Tibial nerve (tissue), 4 donors: ENCODE measurements at places on chromosomes 2 and 18. TPM values are rescaled to one million over a fixed set of nuclear protein-coding genes. Genes with fewer than 3 reads are reported as not detected.

Gene LYPD1
- 7.5 TPM for total RNA-seq

Gene ASNSD1
- total RNA-seq = 42.6 TPM

- no peaks in the 10 kb centered on the region for H3K27me3 ChIP-seq
- no peaks in the 10 kb centered on the region for H3K4me1 ChIP-seq
- no peaks in the 10 kb centered on the region for H3K36me3 ChIP-seq
- DNase-seq = no peak
Measured at GRCh38 chr2:237682856-237683670, 55.7 kb downstream of the LRRFIP1 start.

DNA sequence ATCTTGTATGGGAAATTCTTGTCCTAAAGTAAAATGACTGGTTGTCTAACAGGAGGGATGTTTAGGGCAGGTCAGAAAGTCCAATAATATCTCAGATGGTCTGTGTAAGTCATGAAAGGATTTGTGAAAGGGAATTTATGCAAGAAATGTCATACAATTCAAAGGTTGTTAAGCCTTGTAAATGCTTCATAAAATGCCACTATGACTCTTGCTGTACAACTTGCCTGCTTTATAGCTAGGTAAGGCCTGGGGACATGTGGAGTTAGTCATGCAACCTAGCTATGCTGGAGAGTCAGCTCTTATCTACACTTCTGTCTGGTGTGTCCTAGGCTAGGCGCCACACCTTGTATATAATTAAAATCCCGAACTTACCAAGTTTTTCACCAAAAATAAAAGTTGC lies 36.9 kb upstream of the VWA3B start:
- H3K36me3 ChIP-seq = no peaks in the 10 kb centered on the region
- no peaks in the 10 kb centered on the region for H3K27me3 ChIP-seq
- H3K4me1 ChIP-seq = no peaks in the 10 kb centered on the region
- DNase-seq = no peak
- H3K27ac ChIP-seq = no peak overlapping the region

- no peak for DNase-seq
- H3K36me3 ChIP-seq = no peaks in the 10 kb centered on the region
Measured at GRCh38 chr2:211846036-211846400, 692.6 kb downstream of the ERBB4 start.

DNA sequence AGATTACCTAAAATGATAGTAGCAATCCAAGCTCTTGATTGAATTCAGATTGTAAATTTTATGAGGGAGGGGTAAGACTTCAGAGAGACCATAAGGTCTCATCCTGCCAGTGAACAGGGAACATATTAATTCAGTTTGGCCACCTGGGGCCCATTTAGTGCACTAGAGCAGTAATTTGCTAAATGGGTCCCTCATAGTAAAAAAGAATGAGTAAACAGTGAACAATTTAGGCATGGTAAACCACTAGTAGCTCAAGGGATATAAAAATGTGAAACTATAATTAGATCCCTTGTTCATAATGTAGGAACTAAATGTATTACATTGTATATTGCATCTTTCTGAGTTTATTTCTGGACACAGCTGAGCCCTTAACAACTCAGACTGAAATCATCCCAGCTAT lies 4.9 kb upstream of the PHLPP1 start:
- H3K27ac ChIP-seq = no peak overlapping the region
- H3K27me3 ChIP-seq = no peaks in the 10 kb centered on the region
- no peak overlapping the region for H3K4me3 ChIP-seq

DNA sequence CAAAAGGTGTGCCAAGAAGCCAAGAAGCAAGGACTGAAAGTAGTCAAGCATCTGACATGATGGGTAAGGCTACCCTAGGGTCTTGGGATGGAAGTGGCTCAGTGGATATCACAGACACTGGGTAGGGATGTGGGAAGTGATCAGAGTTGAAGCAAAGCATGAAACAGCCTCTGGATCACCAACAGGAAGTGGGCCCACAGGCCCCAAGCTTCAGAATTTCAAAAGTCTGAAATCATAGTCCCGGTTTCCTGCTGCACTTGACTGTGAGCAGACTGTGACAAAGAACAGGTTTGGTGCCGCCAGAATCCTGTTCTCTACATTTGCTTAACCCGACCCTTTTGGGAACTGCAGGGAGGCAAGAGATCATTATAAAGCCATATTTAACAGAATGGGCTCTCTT lies 57.4 kb downstream of the SP100 start:
- no peaks in the 10 kb centered on the region for H3K27me3 ChIP-seq
- H3K4me1 ChIP-seq = no peaks in the 10 kb centered on the region
- H3K36me3 ChIP-seq = peaks cover 6% of the 10 kb centered on the region
- no peak overlapping the region for H3K27ac ChIP-seq

DNA sequence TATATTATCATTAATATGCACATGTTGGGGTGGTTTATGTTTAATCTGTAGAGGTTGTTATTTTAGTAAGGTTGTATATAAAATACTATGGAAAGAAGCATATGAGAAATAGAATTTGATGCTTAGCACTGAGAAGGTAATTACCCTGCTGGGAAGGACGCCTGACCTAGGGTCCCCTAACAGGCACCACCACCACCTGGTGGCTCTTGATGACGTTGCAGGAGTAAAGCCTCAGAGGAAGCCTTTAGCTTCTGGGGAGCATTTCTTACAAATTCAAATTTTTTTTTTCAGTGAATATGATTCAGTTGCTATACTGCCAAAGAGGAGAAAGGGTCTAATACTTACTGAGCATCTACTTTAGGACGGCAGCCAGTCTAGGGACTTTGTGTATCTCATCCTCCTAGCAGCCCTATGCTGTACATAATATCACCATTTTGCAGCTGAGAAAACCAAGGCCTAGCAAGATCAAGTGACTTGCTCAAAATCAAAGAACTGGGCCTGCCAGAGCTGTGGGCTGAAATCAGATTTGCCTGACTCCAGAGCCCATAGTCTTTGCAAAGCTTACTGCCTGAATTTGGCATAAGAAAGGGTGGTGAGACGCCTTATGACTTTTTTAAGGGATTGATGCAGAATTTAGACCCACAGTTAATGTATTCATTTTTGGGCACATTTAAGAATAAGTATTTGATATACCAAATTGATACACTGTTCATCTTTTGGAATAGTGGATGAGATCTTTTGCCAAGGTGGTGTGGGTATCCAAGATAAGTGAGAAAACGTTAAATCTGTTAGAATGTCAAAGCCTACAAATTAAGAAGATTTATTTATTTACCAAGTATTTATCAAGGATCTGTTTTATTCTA lies 78.8 kb upstream of the GAREM1 start:
- H3K4me1 ChIP-seq = no peaks in the 10 kb centered on the region
- H3K27me3 ChIP-seq = no peaks in the 10 kb centered on the region
- DNase-seq = no peak
- no peaks in the 10 kb centered on the region for H3K36me3 ChIP-seq

DNA sequence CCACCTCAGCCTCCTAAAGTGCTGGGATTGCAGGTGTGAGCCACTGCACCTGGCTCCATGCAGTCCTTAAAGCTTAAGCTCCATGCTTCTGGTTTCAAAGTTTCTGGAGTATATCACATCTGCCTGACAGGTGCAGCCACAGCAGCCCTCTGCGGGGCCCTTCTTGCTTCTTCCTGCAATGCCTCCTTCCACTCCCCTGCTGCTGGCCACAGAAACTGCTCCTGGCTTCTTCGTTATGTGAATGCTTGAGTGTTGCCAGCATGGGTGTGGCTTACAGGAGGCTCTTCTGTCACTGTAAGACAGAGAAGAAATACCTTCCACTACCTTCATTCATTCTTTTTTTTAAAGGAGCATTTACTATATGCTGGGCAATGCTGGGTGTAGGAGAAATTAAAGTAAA lies 10.1 kb upstream of the CCBE1 start:
- H3K27ac ChIP-seq = no peak overlapping the region
- no peak for DNase-seq
- no peaks in the 10 kb centered on the region for H3K27me3 ChIP-seq
- H3K36me3 ChIP-seq = no peaks in the 10 kb centered on the region
- H3K4me3 ChIP-seq = no peak overlapping the region

GRCh38 chr18:64017870-64018269 lies 48.0 kb downstream of the SERPINB8 start:
- no peak overlapping the region for H3K4me3 ChIP-seq
- no peaks in the 10 kb centered on the region for H3K36me3 ChIP-seq
- no peak overlapping the region for H3K27ac ChIP-seq
- no peaks in the 10 kb centered on the region for H3K27me3 ChIP-seq
- no peak for DNase-seq
- H3K4me1 ChIP-seq = no peaks in the 10 kb centered on the region

- no peak for DNase-seq
- no peaks in the 10 kb centered on the region for H3K27me3 ChIP-seq
- H3K36me3 ChIP-seq = no peaks in the 10 kb centered on the region
- H3K4me1 ChIP-seq = no peaks in the 10 kb centered on the region
- no peak overlapping the region for H3K4me3 ChIP-seq
Measured at GRCh38 chr2:20542746-20543468, 96.0 kb downstream of the RHOB start.

DNA sequence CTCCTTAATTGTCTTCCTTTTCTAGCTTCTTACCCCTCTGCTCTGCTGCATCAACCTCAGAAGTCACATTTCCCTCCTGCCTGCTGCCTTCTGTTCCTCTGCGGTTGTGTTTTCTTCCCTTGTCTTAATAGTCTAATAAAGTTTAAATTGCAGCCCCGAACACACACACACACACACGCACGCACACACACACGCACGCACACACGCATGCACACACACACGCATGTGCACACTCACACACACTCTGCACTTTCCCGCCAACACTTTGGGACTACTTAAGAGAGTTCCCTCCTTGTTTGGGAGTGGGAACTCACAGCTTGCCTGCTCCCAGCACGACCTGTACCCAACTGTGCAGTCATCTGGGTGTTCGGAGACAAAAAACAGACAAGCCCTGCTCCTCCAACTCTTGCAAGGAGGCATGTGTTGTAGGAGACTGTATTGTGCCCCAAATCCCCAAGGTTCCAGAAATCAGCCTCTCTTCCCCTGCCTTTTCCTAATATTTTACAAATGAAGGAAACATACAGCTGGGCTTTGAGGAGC lies 99.1 kb downstream of the SETBP1 start:
- H3K36me3 ChIP-seq = no peaks in the 10 kb centered on the region
- no peaks in the 10 kb centered on the region for H3K27me3 ChIP-seq
- no peak overlapping the region for H3K4me3 ChIP-seq

GRCh38 chr2:119760237-119760955 lies 674 bp downstream of the PTPN4 start:
- peak overlapping the region; percentile 92 for H3K27ac ChIP-seq
- H3K4me3 ChIP-seq = peak overlapping the region; percentile 92
- no peaks in the 10 kb centered on the region for H3K36me3 ChIP-seq
- peaks cover 41% of the 10 kb centered on the region for H3K4me1 ChIP-seq
- H3K27me3 ChIP-seq = no peaks in the 10 kb centered on the region

DNA sequence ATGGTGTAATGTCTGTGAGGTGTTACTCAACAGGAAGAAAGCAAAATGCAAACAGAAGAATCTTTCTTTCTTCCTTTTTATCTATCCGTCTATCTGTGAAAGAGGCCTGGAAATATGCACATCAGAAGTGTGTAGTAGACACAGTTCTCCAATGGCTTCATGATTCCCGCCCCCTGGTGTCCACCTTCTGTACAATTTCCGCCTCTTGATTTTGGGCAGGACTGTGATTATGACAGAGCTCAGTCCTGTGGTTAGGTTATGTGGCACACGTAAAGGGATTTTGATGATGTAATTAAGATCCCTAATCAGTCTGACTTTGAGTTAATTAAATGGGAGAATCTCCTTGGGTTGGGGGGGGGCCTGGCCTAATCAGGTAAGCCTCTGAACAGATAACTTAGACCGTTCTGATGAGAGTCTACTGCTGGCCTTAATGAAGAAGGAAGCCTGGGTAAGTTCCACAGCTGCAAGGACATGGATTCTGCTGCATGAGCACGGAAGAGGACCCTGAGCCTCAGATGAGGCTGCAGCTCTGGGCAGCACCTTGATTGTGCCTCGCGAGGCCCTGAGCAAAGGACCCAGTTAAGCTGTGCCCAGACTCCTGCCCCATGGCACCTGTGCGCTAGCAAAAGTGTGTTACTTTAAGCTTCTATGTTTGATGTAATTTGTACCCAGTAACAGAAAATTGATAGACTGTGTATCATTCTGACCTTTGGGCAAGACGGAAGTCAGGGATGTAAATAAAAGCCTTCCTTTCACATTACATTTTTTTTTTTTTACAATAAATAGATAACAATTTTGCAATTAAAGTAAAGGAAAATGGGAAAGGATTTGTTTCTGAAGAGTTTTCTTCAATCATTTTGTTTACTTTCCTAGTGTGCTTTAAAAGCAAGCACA lies 11.3 kb upstream of the KCNF1 start:
- no peaks in the 10 kb centered on the region for H3K4me1 ChIP-seq
- no peaks in the 10 kb centered on the region for H3K27me3 ChIP-seq
- H3K4me3 ChIP-seq = no peak overlapping the region

GRCh38 chr2:223997938-223998337 lies 40.7 kb downstream of the MRPL44 start:
- no peaks in the 10 kb centered on the region for H3K27me3 ChIP-seq
- H3K4me1 ChIP-seq = no peaks in the 10 kb centered on the region
- peaks cover 20% of the 10 kb centered on the region for H3K36me3 ChIP-seq
- H3K27ac ChIP-seq = no peak overlapping the region
- DNase-seq = no peak

DNA sequence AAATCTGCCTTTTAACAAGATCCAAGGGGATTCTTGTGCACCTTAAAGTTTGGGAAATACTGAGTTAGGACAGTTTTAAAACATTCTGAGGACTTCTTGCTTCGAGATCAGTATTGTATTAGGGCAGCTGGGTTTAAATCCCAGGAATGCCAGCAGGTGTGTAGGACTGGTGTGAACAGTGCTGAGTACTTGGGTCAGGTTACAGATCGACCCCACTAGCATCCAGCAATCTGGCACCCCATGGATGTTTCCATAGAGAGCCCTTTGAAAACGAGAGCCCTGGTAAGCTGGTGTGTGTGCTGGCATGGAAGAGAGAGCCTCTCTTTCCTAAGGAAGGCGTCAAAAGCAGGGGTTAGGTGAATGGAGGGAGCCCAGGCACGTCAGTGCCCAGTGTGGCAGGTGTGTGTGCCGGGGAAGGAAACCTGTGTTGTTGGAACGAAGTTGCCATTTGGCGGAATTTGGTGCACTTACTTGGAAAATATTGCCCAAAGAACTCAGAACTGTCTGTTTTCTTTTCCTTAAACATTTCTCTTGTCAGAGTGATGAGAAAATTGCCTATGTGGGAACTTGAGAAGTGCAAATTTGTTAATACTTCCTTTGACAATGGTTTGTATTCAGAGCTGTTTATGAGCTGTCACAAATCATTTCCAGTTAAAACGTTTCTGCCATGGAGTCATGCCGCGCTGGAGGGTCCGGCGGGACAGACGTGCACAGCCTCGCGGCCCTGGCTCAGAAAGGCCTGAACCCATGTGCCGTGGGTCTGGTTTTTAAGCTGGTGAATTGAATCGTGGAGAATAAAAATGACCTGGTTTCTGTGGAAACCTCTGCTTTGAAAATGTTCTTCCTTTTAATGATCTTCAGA lies 38.1 kb downstream of the LDLRAD4 start:
- no peak overlapping the region for H3K27ac ChIP-seq
- peaks cover 20% of the 10 kb centered on the region for H3K4me1 ChIP-seq
- no peaks in the 10 kb centered on the region for H3K27me3 ChIP-seq
- DNase-seq = no peak
- no peaks in the 10 kb centered on the region for H3K36me3 ChIP-seq

GRCh38 chr2:19932928-19933327 lies 31.1 kb upstream of the TTC32 start:
- no peak overlapping the region for H3K4me3 ChIP-seq
- no peak overlapping the region for H3K27ac ChIP-seq
- no peaks in the 10 kb centered on the region for H3K4me1 ChIP-seq
- no peaks in the 10 kb centered on the region for H3K27me3 ChIP-seq

GRCh38 chr2:55109219-55109891 lies 59.1 kb upstream of the RTN4 start:
- H3K4me3 ChIP-seq = no peak overlapping the region
- no peak for DNase-seq
- H3K36me3 ChIP-seq = no peaks in the 10 kb centered on the region

- peaks cover 6% of the 10 kb centered on the region for H3K27me3 ChIP-seq
- DNase-seq = no peak
- H3K36me3 ChIP-seq = no peaks in the 10 kb centered on the region
Measured at GRCh38 chr2:1777781-1778180, 33.5 kb upstream of the PXDN start.
